ENCODE measurements at places on chromosomes 16 and 17. TPM values are rescaled to one million over a fixed set of nuclear protein-coding genes. Genes with fewer than 3 reads are reported as not detected.

Gene CDH13
- 15.1 TPM for total RNA-seq

Gene KRTAP4-5
- not detected for total RNA-seq

Gene SYCE1L
- total RNA-seq, result not detected

Gene KRTAP4-9
- total RNA-seq, result not detected

Gene CCDC92B
- total RNA-seq, result under 0.01 TPM

Gene PRR29
- total RNA-seq, result 0.73 TPM

Gene EIF1
- 55.1 TPM for total RNA-seq

Gene MPV17L
- total RNA-seq, result 1.2 TPM

All from subcutaneous preadipocyte (primary cell).